ENCODE measurements at places on chromosomes 6 and 20.

DNA sequence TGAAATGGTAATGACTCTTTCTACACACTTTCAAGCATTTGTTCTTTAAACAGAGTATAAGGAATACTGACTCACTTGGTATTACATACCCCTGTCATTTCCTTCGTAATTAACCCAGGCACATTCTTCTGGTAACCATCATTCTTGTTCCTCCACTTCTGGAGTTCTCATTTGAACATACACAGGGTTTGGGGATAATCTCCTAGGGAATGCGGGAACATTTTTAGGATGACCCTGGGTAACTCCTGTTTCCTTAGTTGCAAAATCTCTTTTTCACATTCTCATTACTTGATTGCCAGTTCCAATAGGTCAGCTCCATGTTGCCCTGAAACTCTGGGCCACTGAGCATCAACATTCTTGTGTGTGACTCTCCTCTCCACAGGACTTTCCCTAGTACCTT, 51.5 kb upstream of the E2F3 start:
- DNase-seq, result no peak

GRCh38 chr6:130671577-130671976, 155.6 kb upstream of the SMLR1 start:
- DNase-seq, result no peak

DNA sequence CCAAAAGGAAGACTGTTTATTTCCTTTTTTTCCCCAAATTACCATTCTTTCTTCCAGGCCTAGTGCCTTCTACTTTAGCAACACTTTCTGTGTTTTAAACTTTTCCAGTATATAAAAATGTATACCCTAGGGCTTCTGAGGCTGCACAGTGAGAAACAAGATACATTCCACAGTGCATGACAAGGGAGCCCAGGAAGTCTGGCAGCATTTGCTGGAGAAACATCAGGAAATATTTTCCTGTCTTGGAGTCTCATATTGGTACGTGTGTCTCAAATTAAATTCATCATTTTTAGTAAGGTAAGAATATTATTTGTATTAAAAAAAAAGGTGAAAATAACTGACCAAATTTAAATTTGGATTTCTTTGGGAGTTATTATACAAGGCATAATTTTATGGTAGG, 662.6 kb downstream of the RFPL4B start:
- DNase-seq, result no peak

DNA sequence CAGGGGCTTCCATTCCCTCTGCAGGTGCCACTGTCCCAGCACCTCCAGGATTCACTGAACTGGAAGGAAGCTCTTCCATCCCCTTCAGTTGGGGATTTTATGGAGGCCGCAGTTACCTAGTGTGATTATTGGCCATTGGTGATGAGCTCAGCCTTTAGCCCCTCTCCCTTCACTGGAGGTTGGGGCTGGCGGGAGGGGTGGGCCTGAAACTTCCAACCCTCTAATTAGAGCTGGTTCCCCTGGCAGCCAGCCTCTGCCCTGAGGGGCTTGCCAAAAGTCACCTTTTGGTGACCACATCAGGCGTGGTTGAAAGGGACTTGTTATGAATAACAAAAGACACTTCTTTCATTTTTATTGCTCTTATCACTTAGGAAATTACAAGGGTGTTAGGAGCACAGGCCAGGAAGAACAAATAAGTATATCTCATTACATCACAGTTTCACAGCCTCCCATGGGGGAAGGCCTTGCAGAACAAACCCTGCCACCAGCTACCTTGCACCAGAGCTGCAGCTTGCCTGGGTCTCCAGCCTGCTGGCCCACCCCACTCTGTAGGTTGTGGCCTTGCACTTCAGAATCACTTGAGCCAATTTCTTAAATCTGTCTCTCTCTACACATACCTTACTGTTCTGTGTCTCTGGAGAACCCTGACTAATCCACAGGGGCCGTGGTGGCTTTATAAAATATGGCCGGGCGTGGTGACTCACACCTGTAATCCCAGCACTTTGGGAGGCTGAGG, 5.0 kb downstream of the PYGB start:
- no peak for DNase-seq

DNA sequence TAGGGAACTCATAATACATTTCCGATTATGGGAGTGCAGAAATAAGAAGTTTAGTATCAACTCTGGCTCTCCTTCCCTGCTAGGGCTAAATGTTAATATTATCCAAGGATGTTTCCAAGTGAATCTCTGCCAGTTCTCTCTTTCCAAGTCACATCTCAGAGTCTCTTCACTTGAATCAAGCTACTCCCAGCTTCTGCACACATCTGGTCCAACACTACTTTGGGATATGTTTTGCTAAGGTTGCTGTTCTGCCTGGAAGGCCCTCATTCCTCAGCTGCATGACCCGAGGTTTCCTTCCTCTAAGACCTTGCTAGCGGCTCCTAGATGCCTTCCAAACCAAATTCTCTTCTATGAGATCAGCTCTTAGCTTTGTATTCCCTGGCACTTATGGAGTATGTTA, 331.8 kb downstream of the GJA1 start:
- DNase-seq, result no peak

DNA sequence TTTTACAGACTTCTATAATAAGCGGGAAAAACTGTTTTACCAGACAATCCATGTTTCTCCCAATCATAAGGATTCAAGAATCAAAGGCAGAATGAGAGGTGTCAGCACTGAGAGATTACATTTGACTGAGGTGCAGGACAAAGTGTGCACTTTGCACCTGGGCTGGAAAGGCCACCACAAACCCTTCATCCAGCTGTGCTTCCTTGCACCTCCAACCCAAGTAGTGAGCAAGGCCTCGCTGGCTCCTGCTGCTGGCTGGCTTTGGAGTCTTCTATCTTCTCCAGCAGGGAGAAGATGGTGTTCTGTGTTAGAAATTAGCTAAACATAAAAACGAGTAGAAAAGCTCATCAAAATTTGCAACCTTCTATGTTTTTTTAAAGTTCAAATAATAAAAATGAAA, 77.7 kb downstream of the CHD6 start:
- no peak for DNase-seq

GRCh38 chr6:10963113-10963512, 76.3 kb downstream of the SYCP2L start:
- DNase-seq, result no peak

DNA sequence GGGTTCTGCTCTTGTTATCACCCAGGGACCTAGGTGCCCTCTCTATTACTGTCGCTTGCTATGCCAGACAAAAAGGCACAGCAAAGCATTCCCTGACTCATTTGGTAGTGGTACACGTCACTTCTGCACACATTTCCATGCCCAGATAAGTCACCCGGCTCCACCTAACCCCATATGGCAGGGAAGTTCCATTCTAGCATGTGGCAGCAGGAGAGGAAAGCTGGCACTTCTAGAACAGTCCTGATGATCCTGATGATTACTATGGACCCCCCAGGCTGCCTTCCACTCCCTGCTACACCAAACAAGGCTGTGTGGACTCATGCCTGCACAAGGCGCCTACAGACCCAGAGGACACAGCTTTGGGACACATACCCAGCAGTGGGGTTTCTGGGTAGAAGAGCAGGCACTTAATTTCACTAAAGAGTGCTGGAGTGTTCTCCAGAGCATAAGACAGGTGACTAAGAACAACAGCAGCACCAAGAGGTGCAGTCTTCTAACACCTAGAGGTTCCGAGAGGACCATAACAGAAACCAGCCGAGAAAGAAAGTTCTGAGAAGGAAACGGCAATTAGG, 53.5 kb upstream of the NELFCD start:
- no peak for DNase-seq

- DNase-seq, result no peak
Measured at GRCh38 chr6:30074331-30075093, 1.1 kb downstream of the RNF39 start.

- DNase-seq, result no peak
Measured at GRCh38 chr20:62598761-62599194, 43.5 kb upstream of the SLCO4A1 start.

- no peak for DNase-seq
Measured at GRCh38 chr6:130434174-130434873, 68.5 kb downstream of the TMEM200A start.

GRCh38 chr6:34520645-34521462, 35.3 kb downstream of the SPDEF start:
- no peak for DNase-seq

GRCh38 chr20:48807586-48808381, 20.0 kb downstream of the PREX1 start:
- no peak for DNase-seq

DNA sequence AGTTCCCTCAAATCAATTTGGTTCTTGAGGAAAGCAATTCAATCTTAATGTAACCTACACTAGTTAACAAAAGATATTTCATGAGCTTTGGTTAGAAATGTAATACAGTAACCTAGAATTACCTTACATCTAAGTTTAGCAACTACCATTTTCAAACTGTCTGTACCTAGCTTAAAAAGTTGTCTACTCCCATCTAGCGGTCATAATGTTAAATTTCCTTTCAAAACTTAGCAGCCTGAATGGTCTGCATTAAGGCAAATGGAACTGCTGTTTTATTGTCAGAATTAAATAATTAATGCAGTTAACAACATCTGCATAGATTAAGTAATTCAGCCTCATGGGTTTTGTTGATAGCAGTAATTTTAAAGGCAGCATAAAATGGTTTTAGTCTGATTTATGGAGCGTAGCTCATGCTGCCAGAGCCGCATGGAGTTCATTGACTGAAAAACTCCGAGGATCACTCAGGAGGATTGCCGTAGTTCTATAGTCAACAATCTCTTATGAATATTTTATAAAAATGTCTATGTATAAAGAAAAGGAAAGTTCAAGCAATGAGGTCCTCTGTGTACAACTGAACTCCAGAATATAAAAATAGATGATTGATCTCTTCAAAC, 485.4 kb upstream of the MANEA start:
- DNase-seq, result peak; percentile 48

- peak; percentile 68 for DNase-seq
Measured at GRCh38 chr6:35725721-35726438, 11.0 kb upstream of the ARMC12 start.

- DNase-seq, result no peak
Measured at GRCh38 chr20:64038224-64038564, 2.2 kb downstream of the C20orf204 start.

DNA sequence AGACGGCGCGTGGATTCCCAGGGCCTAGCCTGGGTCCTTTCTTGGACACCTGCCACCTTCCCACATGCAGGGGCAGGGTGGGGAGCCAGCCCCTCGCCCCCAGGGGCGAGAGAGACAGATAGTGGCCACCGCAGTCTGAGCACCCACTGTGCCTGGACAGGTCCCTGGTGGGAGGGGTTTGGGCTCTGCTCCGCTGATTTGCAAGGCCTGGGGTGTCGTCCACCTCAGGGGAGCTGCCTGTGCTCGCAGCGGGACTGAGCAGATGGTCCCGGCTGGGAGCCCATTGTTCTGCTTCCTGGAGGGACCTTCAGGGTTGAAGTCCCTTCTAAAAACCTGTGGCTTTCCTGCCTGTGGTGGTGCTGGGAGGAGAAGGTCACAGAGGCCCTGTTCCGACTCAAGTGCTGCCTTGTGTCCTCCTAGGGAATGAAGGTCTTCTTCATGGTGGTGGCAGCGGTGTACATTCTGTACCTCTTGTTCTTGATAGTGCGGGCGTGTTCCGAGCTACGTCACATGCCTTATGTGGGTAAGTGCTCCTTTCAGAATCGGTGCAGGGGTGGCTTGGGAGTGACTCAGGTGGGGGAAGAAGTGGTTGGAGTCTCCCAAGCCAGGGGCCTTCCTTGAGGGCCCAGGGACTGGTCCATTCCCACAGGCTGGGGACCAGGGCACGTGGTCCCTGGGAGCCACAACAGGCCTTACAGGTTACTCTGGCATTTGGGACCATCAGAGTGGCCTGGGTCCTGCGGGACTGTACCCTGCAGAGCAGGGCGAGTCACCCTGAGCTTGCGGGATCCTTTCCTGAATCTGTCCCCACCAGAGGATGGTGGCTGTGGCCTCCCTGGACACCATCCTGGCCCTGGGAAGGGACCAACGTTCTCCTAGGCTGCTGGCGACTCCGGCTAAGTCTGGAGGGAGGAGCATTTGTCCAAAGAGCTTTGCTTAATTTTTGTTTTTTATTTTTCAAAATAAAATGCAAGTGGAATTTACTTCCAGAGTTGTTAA, 19.6 kb downstream of the DYNLT1 start:
- DNase-seq, result no peak

DNA sequence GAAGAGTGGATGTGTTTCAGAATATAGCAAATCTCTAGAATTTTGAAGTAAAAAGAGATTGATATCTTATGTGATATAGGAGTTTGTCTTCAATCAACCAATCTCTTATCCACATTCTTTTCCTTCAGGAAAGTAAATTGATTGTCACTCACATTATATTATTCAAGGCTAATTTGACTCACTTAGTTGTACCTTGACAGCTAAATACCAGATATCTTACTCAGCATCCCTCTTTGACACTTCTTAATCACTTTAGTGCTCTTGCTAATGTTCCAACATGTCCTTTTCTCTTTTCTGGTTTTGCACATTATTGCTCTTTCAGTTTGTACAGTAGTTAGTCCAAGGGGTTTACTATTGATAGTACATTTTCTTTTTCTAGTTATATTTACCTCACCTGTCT, 286.9 kb upstream of the PTCHD4 start:
- no peak for DNase-seq

DNA sequence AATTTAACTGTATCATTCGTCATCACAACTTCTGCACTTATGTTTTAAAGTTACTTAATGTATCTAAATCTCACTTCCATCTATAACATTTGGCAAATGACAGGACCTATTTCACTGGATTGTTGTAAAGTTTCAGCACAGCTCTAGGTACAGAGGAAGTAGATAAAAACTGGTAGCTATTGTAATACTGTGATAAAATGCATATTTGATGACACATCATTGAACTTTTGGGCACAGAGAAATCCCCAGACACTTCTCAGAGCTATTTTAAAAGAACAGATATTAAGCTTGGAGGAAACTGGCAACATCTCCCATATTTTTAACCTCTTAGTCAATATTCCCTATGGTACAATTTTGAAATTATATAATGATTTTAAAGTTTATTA, 138.7 kb downstream of the RFPL4B start:
- DNase-seq, result no peak

GRCh38 chr6:63565727-63566596, 6.3 kb upstream of the LOC128125822 start:
- no peak for DNase-seq

DNA sequence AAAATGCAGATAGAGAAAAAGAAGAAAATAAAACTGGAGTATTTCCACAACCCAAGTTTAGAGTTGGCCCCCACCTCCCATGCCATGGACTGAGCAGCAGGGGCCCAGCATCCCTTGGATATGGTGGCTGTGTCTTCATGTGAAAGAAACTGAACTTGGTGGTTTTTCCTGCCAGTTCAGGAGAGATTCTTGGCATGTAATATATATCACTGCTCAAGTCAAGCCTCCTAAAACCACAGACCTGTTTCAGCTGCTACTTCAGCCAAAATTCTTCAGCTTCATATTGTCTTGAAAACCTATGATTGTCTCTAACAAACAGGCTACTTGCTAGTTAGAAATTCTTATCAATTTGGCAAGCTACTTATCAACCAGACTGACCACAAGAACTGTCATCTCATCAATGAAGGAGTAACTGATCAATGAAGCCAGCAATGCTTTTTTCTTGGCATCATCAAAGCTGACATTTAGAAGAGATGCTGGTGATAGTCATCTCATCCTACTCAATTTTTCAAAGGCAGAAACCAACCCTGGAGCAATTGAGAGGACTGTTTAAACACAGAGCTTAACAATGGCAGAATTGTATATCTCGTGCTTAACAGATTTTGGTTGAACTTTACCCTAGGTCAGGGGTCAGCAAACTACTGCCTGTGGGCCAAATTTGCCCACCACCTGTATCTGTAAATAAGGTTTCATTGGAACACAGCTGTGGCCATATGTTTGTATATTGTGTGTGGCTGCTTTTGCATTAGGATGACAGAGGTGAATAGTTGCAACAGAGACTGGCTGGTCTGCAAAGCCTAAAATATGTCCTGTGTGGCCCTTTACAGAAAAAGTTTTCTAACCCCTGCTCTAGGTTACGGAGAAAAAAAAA, 10.4 kb upstream of the NOL7 start:
- no peak for DNase-seq

GRCh38 chr6:134816780-134817179, 133.1 kb downstream of the ALDH8A1 start:
- no peak for DNase-seq

Measured in KBM-7 (cell line).